Activated naive CD8-positive, alpha-beta T cell treated with anti-CD3 and anti-CD28 coated beads, Interleukin-2, amount 50 U/mL, for 16 hours (primary cell): ENCODE measurements at places on chromosomes 12 and 14.

DNA sequence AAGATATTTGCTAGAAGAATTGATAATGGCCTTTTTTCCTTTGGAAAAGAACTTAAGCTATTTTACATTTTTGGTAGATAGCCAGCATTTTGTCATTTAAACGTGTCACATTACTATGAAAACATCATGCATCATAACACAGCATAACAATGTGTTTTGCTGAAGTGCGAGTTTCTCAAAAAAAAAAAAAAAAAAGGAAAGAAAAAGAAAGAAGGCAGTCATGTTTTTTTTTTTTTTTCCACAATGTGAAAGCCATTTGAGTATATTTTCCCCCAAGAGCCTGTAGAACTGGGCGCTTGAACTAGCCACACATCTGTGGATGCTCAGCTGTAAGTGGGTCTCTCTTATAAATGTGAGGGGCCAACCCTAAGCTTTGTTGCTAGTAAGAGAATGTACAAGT lies 300.1 kb downstream of the AKAP6 start:
- DNase-seq: no peak

GRCh38 chr14:74737753-74738325 lies 24.9 kb downstream of the FCF1 start:
- DNase-seq: no peak

GRCh38 chr14:68297876-68298468 lies 478.4 kb downstream of the RAD51B start:
- no peak for DNase-seq

- DNase-seq: no peak
Observed at GRCh38 chr14:64654901-64655300, 49.3 kb upstream of the PLEKHG3 start.

DNA sequence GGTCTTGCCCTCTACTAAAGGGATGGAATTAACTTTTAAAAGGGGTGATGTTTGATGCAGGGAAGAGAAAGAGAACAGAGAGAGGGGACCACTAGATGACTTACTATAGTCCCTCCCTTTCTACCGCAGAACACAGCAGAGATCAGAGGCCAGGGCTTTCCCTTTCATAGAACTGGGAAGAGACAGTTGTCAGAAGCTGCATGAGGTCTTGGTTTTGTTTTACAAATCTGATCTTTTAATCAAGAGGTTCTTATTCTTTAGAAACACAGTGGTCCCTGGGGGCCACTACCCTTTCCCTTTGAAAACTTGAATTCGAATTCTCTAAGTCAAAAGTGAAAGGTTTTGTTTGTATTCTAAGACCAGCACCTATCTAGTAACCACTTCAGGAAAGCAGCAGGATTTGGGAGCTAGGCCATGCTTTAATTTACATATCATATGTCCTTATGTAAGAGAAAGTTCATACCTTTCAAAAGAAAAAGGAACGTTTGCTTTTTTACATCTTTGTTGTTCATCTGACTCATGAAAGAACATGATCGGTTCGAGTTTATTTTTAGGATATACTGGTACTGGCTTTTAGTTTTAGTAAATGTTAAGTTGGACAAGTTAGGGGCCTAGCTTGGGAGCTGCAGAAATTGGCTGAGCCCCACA lies 6.3 kb downstream of the FBXL14 start:
- no peak for DNase-seq

GRCh38 chr12:3138941-3139511 lies 61.8 kb downstream of the TSPAN9 start:
- no peak for DNase-seq

GRCh38 chr14:52400846-52401245 lies 86.7 kb downstream of the PTGER2 start:
- DNase-seq: no peak

DNA sequence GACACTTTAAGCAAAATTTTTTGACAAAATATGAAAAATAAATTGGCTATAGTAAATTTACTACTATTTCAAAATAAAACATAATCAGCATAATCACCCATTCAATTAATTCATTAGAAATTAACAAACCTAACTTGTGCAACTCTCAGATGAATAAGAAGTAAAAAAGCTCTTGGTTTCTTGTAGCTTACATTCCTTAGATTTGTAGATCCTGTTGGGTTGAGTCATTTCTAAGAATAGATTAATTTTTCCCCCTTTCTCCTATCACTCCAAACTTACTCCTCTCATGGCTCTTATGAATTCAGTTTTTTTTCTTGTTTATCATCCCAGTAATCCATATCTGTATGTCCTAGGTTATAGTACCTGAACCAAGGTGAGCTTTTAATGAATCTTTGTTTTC lies 230.9 kb upstream of the LRIG3 start:
- DNase-seq: no peak

- no peak for DNase-seq
Observed at GRCh38 chr12:49020441-49020840, 1.9 kb upstream of the PRKAG1 start.

DNA sequence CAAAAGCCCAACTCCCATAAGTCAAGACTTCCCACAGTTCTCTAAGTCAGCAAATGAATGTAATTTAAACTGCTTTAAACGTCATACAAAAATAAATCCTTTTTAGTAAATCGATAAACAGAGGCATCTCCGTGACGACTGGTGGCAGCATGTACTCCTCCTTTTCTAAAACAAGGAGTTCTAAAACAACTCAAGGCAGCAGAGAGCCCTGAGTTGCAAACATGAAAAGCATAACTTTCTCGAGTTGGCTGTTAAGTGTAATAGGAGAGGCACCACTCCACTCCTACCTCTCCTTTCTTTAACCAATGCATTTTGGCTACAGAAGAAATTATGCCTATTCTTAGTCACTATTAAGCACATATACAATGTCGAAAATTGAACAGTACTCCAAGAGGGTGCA lies 22.0 kb downstream of the LTBR start:
- no peak for DNase-seq

DNA sequence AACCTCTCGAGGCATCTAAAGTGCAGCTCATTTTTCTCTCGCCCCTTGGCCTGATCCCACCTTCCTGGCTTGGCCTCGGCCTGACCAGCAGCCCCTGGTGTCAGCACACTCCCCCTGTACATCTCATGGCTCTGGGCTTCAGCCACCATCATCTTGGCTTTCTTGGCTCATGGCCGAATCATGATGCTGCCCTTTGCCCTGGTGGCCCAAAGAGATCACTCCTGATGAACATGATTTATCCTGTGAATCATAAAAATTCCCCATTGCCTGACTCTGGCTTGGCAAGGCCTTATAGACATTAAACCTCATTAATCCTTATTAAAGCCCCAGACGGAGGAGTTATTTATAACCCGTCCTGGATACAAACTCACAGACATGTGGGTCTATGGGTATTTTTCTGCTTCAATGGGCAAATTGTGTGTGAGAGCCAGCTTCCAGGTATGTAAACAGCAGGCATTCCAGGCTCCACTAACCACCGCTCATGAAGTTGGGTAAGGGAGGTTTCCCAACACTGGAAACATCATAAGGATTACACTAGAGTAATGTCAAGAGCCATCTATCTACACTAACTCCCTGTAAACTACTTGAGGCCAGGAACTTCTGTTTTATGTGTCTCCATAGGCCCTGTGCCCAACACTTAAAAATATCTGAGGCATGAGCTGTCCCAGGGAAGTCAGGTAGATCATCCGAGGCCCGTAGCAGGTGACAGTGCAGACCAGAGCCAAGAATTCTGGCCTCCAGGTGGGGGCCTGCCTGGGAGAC lies 171.2 kb downstream of the TTC8 start:
- DNase-seq: no peak

GRCh38 chr12:3120701-3121100 lies 43.5 kb downstream of the TSPAN9 start:
- no peak for DNase-seq

DNA sequence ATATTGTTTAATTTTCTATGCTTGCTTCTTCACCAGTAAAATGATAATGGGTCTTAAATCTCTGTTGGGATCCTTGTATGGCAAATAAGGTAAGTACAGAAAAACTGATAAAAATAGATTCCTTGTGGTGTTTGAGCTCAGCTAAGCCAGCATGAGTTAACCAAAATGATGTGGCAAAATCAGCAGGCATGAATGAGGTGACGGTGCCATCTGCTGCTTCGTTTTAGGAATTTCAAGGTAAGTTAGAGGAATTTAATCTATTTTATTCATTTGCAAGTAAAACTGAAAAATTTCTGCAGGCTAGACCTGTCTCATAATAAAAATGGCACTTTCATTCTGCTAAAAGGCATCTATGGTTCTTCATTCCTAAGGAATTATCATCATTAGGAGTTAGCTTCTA lies 10.0 kb upstream of the CLEC7A start:
- DNase-seq: peak; percentile 18
